ENCODE measurements at places on chromosomes 13 and 19.

DNA sequence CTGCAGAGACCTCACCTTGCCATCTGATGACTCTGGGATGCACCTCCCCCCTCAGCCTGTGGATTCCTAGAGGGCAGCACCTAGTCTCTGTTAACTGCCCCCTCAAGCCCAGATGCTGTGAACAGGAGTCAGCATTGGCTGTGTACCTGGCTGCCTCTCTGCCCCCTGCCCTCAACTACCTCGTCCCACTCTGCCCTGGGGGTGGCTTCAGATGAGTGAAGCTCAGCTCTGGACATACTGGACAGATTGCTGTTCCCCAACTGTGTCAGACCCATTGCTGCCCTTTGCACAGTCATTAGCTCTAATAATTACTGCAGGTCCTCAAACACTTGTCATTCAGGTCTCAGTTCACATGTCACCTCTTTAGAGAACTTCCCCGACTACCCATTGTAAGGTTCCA lies 182.1 kb upstream of the TSHZ3 start:
- DNase-seq, result no peak

GRCh38 chr13:34020388-34020787 lies 202.4 kb downstream of the RFC3 start:
- no peak for DNase-seq

DNA sequence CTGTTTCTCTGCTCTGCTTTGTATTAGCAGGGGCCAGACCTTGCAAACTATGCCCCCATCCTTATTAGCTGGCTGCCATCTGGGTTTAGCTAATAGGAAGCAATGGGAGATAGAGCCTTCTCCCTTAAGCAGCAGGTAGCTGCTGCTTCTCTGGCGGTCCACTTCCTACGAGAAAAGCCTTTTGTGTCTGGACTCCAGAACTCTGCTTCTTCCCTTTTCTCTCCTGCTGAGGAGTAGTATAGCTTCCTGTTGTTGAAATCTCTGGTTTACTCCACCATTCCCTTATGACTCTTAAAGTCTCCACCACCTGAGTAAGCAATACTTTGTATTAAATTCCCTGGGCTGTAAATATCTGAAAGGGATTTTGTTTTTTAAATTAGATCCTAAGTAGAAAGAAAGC lies 147.1 kb downstream of the DNAJC15 start:
- no peak for DNase-seq

GRCh38 chr19:4368128-4368820 lies 24.9 kb downstream of the MPND start:
- DNase-seq, result no peak

DNA sequence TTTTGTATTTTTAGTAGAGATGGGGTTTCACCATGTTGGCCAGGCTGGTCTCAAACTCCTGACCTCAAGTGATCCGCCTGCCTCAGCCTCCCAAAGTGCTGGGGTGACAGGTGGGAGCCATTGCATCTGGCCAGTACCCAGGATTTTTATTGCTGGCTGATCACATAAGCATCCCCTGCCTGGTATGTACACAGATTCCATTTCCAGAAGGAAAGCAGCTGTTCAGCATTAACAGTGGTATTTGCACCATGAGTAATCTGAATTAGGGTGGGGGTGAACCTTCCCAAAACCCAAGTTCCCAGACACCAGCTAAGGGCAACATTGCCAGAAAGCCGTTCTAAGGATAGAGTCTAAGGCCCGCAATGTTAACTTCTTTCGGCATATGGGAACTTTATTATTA lies 7.3 kb downstream of the ZNF555 start:
- DNase-seq, result no peak

DNA sequence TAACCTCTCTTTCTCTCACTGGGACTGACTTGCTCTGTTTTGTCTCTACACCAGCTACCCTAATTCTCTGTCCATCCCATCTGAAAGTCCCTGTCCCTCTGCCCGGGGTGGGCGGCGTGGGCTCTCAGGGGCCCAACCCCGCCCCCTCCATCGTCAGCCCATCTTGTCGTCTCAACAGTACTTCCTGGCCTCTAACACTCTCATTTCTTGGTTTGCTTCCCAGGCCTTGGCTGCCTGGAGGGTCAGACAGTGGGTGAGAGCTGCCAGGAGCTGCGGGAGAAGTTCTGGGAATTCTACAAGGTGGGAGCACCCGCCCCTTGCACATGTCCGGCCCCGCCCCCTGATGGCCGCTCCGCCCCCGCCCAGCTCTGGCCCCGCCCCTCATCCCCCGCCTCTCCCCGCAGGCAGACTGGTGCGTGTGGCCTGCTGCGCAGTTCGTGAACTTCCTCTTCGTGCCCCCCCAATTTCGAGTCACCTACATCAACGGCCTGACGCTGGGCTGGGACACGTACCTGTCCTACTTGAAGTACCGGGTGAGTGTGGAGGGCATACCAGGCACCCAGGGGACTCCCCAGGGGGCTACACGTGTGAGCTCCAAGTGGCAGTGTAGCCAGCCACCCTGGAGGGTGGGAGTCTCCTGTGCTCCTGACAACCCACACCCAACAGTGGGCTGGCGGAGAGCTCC lies 1.7 kb downstream of the MPV17L2 start:
- no peak for DNase-seq

DNA sequence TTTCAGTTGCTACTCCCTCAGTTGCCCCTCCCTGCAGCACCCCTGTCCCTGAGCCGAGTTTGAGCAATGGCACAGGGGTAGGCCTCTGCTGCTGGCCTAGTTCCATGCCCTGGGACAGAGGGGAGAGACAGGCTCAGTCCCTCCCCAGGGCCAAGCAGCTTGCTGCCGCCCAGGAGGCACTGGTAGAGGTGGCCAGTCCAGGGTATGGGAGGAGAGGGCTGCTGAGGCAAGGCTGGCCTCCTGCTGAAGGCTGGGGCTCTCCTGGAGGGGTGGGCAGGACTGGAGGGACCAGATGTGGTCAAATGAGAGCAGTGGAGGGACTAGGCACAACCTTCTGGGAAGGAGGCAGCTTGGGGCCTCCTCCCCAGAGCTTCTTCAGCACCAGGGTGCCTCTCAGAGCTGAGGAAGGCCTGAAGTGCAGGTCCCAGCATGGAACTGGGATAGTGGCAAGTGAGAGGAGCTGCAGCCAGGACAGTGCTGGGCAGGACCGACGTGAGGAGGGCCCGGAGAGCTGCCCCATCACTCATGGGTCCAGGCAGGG lies 29.8 kb upstream of the VSTM2B start:
- no peak for DNase-seq

- DNase-seq, result no peak
Measured at GRCh38 chr13:113596321-113597200, 12.0 kb downstream of the TFDP1 start.

DNA sequence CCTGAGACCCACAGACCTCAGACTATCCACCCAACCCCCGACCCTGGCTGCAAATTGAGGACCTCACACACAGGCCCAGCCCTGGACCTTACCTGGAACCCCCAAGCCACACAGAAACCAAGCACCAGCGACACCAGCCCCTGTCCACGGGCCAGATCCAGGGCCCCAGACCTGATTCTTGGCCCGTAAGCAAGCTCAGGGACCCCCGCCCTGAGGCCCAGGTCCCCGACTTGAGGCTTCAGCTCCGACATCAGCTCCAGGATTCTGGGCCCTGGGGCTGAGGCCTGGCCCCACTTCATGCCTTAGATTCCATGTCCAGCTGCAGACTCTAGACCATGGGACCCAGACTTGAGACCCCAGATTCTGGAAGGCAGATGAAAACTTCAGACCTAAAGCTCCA lies 6.3 kb downstream of the TTYH1 start:
- DNase-seq, result no peak

DNA sequence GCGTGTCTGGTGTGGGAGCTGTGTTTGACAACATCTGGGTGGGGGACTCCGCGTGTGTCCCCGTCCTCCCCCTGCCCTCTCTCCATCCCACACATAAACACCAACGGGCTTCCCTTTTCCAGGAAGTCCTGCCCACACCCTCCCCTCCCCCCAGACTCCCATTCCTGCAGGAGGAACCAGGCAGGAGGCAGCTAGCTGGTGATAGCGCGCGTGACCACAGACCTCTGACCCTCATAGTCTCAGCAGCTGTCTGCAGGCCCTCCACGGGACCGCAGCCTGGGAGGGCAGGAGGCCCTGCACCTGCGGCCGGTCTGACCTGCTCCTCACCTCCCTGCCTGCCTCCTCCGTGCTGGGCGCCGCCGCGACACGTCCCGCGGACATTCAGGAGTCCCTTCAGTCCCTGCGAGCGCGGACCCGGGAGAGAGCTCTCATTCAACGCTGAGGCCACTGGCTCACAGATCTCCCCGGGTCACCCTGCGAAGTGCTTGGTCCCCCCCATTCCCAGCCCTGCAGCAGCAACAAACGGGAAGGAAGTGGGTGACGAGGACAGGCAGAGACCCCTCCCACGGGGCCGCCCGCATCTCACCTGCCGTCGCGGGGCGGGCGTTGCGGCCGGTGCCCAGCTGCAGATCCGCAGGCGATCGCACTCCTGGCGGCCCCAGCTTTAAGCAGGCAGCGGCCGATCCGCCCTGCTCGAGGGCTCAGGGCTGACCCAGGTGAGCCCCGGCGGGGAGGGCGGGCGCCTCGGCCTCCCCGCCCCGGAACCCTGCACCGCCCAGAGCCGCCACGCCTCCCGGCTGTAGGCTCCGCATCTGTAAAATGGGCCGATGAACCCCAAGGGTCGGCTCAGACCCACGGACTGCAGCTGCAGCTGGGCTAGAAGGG lies 1.1 kb upstream of the ACP5 start:
- DNase-seq, result no peak

- peak; percentile 24 for DNase-seq
Measured at GRCh38 chr13:27379694-27380641, 44.5 kb upstream of the GTF3A start.

- peak; percentile 33 for DNase-seq
Measured at GRCh38 chr19:51980116-51980736, 6.4 kb downstream of the ZNF350 start.

- no peak for DNase-seq
Measured at GRCh38 chr13:100297413-100297812, 208.5 kb downstream of the PCCA start.

GRCh38 chr13:66430269-66430668 lies 799.9 kb downstream of the PCDH9 start:
- peak; percentile 15 for DNase-seq

DNA sequence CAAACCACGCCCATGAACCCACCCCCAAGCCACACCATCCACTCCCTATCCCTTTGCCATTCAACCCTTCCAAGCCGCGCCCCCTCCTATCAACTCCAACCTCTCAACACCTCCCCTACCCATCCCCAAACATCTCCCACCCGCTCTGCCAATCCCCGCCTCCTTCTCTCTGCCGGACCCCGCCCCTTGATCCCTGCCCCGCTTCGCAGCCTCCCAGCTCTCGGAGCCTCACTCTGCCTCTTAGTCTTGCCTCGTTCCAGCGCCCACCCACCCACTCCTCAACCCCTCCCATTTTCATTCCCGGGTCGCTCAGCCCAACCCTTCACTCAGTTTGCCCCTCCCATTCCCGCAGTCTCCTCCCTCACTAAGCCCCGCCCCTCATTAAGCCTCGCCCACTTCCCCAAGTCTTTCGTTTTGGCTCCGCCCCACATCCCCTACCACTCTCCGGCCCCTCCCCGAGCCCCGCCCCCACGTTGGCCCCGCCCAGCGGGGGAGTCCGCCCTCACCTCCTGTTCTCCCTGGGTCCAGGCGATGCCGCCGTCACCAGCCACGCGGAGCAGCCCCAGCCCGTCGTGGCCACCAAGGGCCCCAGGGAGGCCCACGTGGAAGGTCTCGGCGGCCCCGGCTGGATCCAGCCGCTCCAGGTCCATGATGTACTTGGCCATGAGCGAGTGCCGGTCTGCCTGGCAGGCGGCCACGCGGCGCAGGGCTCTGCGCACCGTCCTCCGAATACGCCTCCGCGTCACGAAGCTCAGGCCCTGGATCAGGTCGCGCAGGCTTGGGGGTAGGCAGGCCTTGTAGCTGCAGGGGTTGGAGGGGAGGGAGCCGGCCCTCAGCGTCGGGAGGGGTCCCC lies 5.7 kb downstream of the JAK3 start:
- peak; percentile 84 for DNase-seq

Measured in fibroblast of gingiva (primary cell).